ENCODE measurements at places on chromosomes 2 and 18.

GRCh38 chr2:164198256-164198655 lies 423.0 kb downstream of the GRB14 start:
- DNase-seq: no peak

DNA sequence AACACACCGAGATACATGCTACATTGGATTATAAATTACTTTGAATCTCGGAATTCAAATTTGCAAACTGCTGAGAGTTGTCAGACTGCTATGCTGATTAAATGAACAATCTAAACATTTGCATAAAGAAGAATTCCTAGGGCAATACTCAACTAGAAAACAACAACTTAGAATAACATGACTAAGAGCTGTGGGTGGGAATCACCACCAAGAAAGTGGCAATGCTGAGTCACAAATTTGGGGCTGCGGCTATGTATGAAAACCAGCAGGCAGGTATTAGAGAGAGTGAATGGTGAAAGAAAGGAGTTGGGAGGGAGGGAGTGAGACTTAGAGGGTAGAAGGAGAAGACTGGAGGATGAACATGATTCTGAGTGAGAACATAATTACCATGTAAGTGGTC lies 559.5 kb downstream of the PIK3C3 start:
- no peak for DNase-seq

DNA sequence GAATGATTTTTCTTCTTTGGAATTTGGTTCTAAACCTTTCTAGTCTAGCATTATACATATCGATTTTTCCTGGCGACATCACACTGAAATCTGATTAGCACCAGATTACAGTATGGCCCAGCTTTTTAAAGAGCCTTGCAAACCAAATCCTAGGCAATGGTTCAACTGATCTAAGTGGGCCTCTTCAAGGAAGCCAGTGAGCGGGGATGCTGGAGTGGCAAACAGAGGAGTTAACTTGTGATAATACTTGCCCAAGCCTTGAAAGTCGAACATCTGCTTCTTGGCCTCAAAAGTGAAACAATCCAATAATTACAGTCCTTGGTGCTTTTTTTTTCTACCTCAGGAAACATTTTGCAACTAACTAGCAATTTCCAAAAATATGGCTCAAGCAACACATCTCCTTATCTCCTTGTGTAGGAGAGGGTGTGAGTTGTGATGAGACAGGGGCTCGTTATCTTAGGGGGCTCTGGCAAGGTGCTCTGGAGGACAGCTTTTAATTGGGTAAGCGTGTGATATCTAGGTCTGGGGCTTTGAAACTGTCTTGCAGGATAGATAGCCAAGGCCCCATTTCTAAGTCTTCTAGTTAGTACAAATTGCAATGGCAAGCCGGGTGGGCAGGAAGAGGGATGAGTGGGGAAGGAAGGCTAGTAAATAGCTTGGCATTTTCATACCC lies 240.2 kb upstream of the CCDC68 start:
- no peak for DNase-seq

DNA sequence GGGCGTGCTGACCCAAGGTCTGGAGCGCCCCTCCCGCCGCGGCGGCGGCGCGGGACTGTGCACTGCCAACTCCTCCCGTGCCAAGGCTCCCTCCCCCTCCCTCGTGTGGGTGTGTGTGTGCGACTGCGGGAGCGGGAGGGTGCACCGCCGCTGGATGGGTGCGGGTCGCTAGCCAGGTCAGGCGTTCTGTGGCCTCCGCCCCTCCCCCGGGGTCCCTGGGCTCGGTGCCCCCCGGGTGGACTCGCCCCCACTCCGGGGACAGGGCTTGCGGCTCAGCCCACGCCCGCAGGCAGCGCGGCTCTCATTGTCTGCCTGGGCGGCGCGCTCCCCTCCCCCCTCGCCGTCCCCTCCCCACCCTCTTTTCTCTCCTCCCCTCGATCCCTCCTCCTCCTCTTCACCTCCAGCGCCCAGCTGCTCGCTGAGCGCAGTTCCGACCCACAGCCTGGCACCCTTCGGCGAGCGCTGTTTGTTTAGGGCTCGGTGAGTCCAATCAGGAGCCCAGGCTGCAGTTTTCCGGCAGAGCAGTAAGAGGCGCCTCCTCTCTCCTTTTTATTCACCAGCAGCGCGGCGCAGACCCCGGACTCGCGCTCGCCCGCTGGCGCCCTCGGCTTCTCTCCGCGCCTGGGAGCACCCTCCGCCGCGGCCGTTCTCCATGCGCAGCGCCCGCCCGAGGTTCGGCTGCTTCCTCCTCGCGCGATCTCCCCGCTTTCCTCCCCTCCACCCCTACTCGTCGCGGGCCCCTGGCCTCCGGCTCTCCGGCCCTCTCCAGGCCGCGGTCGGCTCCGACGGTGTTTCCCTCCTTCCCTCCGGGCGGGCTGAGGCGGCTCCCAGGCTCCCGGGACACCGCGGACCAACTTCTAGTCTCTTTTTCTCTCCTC lies at the start of gene GATA6:
TSS of gene GATA6 (plus strand) at position 579 of the 878 bp plus-strand sequence. CDS start 1,556 bp downstream, outside the sequence.
- peak; percentile 54 for DNase-seq

DNA sequence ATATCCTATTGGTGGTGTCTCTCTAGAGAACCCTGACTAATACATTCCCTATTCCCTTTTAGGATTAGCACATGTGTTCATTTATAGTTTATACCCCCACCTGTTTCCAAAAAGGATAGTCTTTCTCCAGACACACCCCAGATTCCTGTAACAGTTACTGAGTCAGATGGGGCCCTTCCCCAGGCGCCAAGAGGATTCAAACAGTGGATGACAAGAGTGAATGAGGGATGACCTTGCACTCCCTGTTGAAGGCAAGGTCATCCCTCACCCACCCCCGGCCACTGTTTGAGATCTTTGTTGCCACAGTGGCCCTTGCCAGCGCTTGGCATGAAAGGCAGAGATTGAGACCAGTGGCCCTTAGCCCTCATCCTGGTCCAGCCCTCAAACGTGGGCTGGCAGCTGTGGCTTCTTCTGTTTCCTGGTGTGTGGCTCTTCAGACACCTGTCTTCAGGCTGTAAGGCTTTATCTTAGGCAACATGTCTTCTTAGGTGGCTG lies 15.3 kb upstream of the REEP1 start:
- DNase-seq: no peak

- DNase-seq: no peak
Observed at GRCh38 chr2:37367984-37368383, 23.6 kb downstream of the QPCT start.
